Renal cortical epithelial cell (primary cell): ENCODE measurements at places on chromosomes 7 and 10. TPM values are rescaled to one million over a fixed set of nuclear protein-coding genes. Genes with fewer than 3 reads are reported as not detected.

VWDE gene
- total RNA-seq: 1.6 and 3.0 TPM in 2 replicates

TM9SF3 gene
- 164 and 169 TPM in 2 replicates for total RNA-seq

CPA4 gene
- 4.7 and 22.7 TPM in 2 replicates for total RNA-seq

SLC39A12 gene
- not detected in 2 replicates for total RNA-seq

KCNIP2 gene
- total RNA-seq: 0.35 TPM in 1 of 2 replicates, not detected in the other

AQP1 gene
- total RNA-seq: 4.4 and 33.0 TPM in 2 replicates

CAV2 gene
- total RNA-seq: 148 and 223 TPM in 2 replicates

CUZD1 gene
- 0.69 and 1.2 TPM in 2 replicates for total RNA-seq

COL17A1 gene
- total RNA-seq: 0.89 and 3.3 TPM in 2 replicates

GPR26 gene
- total RNA-seq: not detected in 2 replicates
